Foreskin keratinocyte (primary cell): ENCODE measurements at places on chromosomes 7 and 10. TPM values are rescaled to one million over a fixed set of nuclear protein-coding genes. Genes with fewer than 3 reads are reported as not detected.

DNA sequence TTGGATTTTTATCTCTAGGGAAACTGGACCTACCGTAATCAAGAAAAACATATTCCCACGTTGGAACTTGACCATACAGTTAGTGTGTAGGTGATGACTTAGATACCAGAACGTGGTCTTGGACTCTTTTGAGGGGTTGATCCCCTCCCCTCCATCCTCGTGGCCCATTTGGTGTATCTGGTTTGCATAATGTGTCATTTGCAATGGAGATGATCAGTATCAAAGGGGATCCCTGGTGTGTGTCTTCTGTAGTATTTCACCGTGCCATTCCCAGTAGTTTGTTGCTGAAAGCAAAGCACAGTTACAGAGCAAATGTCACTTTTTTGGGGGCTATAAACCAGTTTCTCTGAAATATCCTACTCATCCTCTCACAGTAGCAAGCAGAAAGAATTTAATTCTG lies 217.7 kb downstream of the TCF7L2 start:
- no peak for DNase-seq

DNA sequence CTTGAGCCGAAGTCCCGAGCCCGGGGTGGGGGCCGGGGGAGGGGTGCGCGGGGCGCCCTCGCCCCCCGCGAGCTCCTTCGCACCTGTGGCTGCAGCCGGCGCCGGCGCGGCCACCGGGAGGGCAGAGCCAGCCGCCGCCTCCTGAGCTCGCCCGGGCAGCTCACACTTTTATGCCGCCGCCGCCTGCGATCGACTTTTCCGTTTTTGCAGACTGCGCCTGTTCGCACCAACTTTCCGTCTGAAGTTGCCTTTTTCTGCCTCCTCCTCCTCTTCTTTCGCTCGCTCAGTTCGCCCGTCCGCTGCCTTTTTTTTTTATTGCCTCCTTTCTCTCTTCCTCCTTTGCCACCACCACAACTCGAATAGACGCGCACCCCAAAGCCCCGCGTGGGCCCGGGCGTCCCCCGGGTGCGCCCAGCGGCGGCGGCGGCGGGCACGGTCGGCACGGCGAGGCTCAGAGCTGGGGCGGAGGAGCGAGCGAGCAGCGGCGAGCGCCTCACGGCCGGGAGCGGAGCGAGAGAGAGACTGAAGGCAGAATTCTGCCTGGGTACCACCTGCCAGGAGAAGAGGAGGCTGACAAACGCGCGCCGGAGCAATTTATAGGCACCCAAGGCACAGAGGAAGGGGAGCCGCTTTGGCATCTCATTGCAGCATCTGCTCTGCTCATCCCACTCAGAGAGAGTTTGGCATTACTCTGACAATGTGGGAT lies at the start of gene C1QL3:
TSS of gene C1QL3 (minus strand) at position 569 of the 706 bp plus-strand sequence. CDS start 814 bp downstream, outside the sequence.
- no peak for DNase-seq

PLXDC2 gene
- total RNA-seq, result 4.2 and 5.1 TPM in 2 replicates

DNA sequence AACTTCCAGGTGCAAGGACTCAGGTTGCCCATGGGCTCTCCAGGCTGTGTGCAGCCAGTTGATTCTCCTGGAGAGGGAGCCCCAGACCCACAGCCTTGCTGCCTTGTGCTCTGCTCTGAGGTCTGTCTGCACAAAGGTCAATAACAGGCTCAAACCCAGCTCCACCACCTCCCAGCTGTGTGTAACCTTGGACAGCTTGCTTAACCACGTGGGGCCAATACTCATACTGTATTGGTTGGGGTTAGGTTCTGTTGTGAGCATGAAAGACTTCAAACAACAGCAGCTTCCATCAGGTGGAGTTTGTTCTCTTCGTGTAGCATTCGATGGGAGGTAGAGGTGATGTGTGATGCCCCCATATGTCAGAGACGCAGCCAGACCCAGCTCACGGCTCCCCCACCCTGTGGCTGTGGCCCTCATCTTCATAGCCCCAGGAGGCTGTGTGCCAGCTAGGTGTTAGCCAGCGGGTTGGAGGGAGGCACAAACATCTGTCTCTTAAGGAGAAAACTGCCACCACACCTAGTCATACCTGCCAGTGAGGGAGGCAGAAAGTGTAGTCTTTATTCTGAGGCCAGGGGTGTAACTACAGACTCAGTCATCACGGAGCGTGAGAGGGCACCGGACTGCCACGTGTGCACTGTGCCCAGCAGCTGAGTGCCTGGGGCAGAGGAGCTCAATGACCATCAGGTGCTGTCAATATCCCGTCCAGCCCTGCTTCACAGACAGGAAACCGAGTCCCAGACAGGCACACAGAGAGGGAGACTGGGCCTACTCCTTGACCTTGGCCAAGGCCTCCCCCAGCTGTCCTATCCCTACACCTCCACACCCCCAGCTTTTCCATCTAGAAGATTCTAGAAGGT lies 8.1 kb upstream of the POLD2 start:
- DNase-seq, result no peak

- no peak for DNase-seq
Measured at GRCh38 chr7:101332026-101332425, 10.4 kb upstream of the IFT22 start.

GPRIN2 gene
- 0.58 and 0.78 TPM in 2 replicates for total RNA-seq
